ENCODE measurements at places on chromosomes 4 and X.

DNA sequence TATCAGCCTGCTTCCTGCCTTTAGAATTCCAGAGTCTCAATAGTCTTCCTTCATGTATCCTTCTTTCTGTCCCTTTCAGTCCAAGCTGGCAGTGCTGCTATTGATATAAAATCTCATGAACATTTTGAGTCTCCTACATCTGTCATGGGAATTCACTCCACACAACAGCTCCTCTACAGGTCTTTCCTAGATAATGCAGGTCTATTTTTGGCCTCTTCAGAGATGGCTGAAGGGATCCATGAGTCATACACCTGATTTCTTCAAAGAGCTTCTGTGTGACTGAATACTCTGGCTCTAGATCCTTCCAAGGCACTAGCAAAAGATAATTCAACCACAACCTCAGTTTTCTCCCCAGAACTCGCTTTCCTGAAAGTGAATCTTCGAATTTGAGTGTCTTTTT is 115.4 kb downstream of the STPG2 start:
- DNase-seq: no peak

DNA sequence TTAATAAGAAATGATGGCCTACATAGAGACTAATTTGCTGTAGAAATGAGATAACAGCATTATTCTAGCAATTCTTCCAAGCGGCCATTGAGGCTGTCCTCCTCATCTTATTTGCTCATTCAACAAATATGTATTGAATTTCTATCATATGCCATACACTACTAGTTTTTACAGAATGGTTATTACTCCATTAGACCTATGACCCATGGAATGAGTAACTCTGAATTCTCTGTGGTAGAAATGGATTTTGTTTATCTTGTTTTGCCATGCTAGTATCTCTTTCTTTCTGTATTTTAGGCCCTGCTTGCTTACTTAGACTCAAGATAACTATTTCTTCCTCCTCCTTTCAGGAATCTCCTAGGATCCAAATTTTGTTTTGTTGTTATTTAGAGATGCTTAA is 103.5 kb downstream of the RPA4 start:
- no peak for DNase-seq

DNA sequence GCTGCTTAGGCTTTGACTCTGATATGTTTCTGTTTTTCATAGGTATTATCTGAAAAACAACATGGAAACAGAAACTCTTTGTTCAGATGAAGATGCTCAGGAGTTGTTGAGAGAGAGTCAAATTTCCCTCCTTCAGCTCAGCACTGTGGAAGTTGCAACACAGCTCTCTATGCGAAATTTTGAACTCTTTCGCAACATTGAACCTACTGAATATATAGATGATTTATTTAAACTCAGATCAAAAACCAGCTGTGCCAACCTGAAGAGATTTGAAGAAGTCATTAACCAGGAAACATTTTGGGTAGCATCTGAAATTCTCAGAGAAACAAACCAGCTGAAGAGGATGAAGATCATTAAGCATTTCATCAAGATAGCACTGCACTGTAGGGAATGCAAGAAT is 238.6 kb downstream of the RAPGEF2 start:
- DNase-seq: no peak

- no peak for DNase-seq
These were observed 694.4 kb upstream of the FAM241A start for GRCh38 chr4:111450867-111451266.

DNA sequence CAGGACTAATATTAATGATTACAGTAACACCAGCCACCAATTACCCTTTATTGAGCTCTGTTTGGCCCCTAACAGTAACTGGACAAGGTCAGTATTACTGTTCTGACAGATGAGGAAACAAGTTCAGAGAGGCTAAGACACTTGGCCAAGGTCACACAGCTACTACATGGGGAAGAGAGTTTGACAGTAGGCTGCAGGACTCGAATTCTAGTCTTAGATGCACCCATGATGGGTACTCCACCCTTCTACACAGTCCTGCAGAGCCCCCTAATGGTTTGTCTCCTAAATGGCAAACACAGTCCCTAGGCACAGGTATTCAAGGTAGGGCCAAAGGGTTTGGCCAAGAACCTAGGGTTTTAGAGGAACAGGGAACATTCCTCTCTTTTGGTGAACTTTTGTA is 93.9 kb downstream of the NSUN7 start:
- DNase-seq: no peak

DNA sequence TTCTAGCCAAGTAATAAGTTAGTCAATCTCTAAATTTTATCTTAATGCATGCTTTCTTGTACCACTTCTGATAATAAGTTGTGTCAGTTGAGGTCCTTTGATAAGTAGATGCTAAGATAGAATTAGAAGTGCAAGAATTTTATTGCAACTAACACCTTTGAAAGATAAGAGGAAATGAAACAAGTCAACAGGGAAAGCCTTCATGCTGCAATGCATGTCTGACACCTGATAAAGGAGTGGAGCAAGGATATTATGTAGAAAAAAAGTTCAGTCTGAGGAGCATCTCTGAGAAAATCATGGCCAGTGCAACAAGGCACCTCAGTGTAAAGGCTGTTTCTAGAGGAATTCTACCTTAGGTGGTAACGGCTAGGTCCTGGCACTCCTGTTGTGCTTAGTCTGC is 210.7 kb upstream of the PPP1R2C start:
- no peak for DNase-seq

- peak; percentile 44 for DNase-seq
These were observed 283.7 kb downstream of the PACRGL start for GRCh38 chr4:20983763-20984575.

DNA sequence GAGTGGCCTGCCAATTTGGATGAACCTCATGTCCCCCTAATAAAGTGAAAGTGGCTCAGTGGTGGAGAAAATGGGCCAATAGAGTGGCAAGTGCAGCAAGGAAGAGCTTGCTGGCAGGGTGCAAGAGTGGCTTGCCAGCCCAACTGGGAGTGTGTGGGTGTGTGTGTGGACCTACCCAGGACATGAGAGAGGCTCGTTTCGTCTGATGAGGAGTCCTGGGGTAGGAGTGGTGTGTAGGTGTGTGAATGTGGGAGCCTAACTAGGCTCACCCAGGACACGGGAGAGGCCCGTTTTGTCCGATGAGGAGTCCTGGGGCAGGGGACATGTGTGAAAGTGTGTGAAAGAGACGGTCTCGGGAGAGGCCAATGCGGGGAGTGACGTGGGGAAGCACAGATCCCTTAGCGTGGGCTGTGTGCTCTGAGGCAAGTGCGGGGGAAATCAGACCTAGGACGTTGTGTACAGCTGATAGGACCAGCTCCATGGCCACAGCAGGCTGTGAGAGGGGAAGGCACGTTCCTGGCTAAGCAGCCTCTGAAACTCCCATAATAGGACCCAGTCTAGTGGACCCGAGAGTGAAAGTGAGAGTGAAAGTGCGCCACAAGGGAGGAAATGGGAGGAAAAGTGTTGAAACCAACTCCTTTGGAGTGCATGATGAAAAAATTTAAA is 5.3 kb downstream of the GAGE10 start:
- no peak for DNase-seq

GRCh38 chrX:110042496-110042895 is 39.6 kb downstream of the TMEM164 start:
- DNase-seq: no peak

GRCh38 chr4:34733185-34733941 is 1511.0 kb downstream of the ARAP2 start:
- DNase-seq: peak; percentile 18

GRCh38 chr4:152926959-152927358 is 9.2 kb upstream of the FHDC1 start:
- DNase-seq: no peak

DNA sequence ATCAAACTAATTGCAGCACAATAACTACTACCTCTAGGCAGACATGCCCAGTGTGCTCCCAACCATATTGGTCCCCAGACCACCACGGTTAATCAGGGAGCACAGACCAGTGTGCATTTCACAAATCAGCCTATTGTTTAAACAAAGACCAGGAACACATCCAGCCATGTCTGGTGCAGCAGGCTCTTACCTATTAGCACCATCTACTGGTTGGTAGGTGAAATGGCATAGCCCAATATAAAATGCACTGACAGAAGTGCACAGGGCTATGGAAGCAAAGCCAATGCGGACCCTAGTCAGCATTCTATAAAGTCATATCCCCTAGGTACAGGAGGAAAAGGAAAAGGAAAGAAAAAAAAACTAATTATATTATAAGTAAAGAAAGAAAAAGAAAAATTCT is 15.5 kb upstream of the CYLC1 start:
- DNase-seq: no peak

GRCh38 chr4:7630568-7631287 is 196.0 kb upstream of the PSAPL1 start:
- DNase-seq: peak; percentile 71

GRCh38 chr4:138686106-138686835 is 329.3 kb upstream of the NOCT start:
- DNase-seq: peak; percentile 57

DNA sequence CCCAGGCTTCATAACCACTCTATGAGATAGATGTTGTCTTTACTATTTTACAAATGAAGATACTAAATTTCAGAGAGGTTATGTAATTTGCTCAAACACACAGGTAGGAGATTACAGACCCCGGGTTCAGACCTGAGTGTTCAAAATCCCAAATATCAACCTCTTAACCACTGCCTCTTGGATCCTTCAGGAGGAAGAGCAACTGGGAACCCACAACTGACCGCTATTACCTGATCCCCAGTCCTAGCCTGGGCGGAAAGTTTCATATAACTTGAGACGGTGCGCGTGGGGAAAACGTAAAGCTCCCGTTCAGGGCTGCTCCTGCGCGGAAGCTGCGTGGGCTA is 8.9 kb upstream of the PRDM8 start:
- DNase-seq: no peak

- DNase-seq: no peak
These were observed 30.6 kb upstream of the PLAC1 start for GRCh38 chrX:134688839-134689238.

DNA sequence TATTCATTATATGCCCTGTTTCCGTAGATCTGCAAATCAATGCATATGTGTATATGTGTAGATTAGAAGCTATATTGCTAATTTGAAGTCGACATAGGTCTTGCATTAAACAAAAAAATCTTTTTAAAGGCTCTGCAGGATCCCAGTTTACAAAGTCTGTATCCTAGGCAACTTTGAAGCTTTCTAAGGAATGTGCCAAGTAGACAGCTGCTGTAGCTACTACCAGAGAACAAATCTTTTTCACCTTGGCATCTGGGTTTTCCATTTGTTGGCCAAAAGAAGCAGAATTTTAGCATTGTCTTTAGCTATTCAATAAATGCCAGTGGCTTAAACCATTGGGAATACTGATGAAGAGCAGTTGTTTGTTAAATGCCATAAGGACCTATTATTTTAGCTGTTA is 88.0 kb downstream of the NAA11 start:
- DNase-seq: no peak

Data from right hindlimb (tissue), 1 donor.